ENCODE measurements at places on chromosomes 3 and 15. TPM values are rescaled to one million over a fixed set of nuclear protein-coding genes. Genes with fewer than 3 reads are reported as not detected.

Gene CHL1
- total RNA-seq = 0.45 TPM

Gene C3orf38
- 7.0 TPM for total RNA-seq

Gene EPHB1
- total RNA-seq = 8.1 TPM

Gene IQCF5
- not detected for total RNA-seq

Gene CCDC80
- 0.75 TPM for total RNA-seq

Gene CLDN18
- total RNA-seq = 0.23 TPM

Gene DNASE1L3
- total RNA-seq = 33.0 TPM

Gene LRRC49
- total RNA-seq = 0.25 TPM

Gene CLSTN2
- total RNA-seq = 1.9 TPM

Gene SCAANT1
- not detected for total RNA-seq

Gene HDAC11
- total RNA-seq = 4.6 TPM

Gene SPINT1
- total RNA-seq = 1.6 TPM

Gene STRIT1
- not detected for total RNA-seq

Gene ARRDC4
- total RNA-seq = 5.1 TPM

Gene TPRG1
- 33.3 TPM for total RNA-seq

Gene CHST13
- total RNA-seq = 43.8 TPM

Gene LRRN1
- 0.28 TPM for total RNA-seq

Gene SCN5A
- total RNA-seq = 0.05 TPM

Gene HHATL
- 0.40 TPM for total RNA-seq

Gene HTD2
- total RNA-seq = 6.8 TPM

Gene NMNAT3
- 1.5 TPM for total RNA-seq

Gene B3GNT5
- 0.70 TPM for total RNA-seq

Gene THSD4
- 19.5 TPM for total RNA-seq

Gene AGBL1
- not detected for total RNA-seq

Gene PPP1R2
- total RNA-seq = 11.8 TPM

Gene TMEM41A
- 18.5 TPM for total RNA-seq

Data from left lobe of liver (tissue), 2 donors.